ENCODE measurements at places on chromosomes 13 and 19.

- DNase-seq, result peak; percentile 12
These were observed 5.3 kb downstream of the NCAN start for GRCh38 chr19:19217099-19217498.

GRCh38 chr19:54095136-54095858 is 5.3 kb downstream of the OSCAR start:
- DNase-seq, result no peak

DNA sequence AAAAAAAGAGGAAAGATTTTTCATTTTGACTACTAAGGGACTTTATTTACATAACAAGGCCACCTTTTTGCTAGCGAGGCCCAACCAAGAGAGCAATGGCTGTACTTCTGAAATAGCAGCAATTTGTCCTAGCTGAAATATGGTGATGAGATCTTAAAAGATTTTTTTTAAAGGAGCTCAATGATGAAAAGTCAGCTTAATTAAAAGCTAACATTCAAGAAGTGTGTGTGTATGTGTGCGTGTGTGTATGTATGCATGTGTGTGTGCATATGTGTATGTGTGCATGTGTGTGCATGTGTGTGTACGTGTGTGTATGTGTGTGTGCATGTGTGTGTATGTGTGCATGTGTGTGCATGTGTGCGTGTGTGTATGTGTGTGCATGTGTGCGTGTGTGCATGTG is 24.6 kb upstream of the TM9SF2 start:
- no peak for DNase-seq

DNA sequence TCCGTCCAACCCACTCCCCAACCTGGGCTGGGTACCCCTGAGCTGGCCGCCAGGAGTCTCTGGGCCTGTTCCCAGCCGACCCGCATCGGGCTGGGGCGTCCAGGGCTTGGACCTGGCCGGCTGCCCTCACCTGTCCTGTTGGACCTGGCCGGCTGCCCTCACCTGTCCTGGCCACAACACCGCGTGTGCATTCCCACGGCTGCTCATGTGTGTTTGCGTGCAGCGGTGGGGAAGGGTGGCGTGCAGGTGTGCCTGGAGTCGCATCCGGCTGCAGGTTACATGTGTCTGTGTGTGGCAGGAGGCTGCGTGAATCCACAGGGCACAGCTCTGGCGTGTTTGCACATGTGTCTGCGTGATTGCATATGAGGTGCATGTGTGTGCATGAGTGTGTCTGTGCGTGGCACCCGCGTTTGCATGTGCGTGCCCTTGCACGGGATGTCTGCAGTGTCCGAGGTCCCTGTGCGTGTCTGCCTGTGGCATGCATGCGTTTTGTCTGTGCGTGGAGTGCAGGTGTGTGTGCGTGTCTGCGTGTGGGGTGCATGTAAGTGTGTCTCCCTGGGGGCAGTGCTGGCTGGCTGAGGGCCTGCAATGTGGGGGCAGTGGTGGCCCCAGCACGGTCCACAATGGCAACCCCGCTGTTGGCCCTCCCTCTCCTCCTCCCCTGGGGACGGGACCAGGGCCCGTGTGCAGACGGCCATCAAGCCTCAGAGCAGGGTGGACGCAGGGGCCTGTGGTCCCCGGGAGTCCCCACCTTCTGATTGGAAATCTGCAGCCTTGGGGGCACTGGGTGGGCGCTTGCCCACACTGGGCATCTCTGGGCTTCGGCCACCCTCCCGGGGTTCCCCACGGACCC is 3.4 kb downstream of the EFNA2 start:
- DNase-seq, result no peak

GRCh38 chr13:64680739-64681138 is 2549.4 kb downstream of the PCDH9 start:
- DNase-seq, result no peak

DNA sequence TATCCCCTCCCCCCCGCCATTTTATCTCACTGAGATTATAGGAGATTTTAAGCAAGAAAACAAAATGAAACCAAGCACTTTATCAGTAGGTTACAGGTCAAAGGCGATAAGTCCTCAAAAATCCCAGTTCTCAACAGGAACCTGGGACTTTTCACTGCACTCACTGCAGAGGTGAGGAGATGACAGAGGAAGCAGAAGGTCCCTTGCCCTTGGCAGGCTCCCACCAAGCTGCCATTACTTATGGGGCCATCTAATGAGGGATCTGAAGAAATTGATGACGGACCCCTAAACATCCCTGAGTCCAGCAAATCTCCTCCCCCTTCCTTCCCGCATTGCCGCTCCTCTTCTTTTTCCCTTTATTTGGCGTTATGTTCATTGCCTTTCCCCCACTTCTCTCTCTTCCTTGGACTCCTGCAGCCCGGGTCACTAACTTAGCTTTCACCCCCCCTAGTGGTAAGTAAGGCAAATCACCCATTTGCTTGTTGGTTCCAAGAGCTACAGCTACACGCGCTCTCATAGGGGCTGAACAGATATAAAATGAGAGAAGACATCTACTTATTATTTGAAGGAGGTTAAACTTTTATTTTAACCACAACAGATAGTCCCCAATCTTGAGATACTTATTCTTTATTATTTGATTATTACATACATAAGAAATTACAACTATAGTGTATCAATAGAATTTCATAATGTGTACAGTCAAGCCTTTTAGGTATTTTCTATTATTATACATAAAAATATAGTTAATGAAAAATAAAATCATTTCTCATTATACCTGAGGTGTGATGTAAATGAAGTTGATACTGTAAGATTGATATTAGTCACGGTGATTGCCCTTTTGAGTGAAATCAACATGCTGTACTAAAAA is 52.0 kb upstream of the ARGLU1 start:
- DNase-seq, result peak; percentile 67

DNA sequence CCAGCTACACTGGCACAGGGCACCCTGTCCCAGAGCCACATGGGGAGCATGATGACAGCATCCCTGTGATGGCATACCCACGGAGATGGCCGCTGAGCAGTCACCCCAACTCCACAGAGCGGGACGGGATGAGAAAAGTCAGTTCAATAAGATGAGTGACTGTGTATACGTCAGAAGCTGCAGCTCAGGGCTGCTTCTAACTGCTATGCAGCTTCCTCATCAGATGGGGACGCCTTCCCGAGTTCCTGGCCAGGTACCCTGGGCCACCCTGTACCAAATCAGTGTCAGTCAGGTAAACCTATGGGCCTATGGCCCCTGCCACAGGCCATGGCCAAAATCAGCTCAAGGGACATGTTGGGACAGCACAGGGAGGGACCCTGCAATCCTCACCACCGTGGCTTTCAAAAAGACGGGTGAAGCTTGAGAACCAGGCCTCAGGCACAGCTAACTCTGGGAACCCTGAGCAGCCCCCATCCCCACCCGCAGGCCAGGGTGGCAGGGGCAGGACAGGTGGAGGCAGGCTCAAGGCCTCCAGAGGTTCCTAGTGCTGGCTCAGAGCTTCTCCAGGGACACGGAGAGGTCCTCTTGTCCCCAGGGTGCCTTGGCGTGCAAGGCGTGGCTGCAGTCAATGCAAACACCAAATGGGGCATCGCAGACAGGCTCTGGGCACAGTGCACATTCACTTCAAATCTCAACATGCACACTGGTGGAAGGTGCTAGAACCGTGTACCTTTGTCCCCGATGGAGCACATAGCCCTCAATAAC is 122.4 kb downstream of the TUBA3C start:
- DNase-seq, result no peak

- DNase-seq, result no peak
These were observed 54.9 kb upstream of the ATP12A start for GRCh38 chr13:24625331-24625731.

- DNase-seq, result no peak
These were observed 120.7 kb upstream of the SPATA13 start for GRCh38 chr13:24039621-24040475.

Measured in EH (cell line).